ENCODE measurements at places on chromosomes 4 and X.

DNA sequence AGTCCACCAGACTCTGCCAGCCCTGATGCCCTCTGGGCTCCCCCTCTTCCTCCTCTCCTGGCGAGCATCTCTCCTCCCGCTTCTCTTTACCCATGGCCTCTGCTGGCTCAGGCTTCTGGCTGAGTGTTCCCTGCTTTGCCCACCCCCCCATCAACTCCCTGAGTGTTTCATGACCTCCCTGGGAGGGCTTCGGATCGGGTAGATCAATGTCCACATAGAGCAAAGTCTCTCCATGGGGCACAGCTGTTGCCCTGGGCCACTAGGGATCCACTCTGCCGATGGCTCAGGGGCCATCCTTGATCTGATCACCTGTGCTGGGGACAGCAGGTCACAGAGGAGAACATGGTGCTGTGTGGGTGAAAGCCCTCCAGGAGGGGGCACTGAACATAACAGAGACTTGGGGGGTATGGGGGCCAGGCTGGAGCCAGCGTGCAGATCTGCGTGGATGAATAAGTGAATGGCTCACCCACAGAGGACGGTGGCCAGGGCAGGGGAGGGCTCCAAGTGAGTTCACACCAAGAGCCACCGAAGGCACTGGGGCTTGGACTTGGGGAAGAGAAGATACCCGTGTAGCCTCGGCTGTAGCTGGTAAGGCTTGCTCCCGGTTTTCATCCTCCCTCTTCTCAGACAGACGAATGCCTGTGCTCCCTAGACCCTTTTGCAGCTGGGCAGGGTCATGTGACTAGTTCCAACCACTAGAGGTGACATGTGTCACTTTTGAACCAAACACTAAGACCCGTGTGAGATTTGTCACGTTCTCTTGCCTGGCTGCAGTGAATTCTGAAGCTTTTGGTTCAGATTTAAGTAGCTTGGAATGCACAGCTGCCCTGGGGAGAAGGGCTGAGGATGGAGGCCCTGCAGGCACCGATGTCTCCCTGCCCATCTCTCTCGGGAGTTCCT is 23.2 kb upstream of the AFAP1 start:
- no peak for DNase-seq

- no peak for DNase-seq
These were observed 74.9 kb downstream of the KDR start for GRCh38 chr4:55050418-55050950.

DNA sequence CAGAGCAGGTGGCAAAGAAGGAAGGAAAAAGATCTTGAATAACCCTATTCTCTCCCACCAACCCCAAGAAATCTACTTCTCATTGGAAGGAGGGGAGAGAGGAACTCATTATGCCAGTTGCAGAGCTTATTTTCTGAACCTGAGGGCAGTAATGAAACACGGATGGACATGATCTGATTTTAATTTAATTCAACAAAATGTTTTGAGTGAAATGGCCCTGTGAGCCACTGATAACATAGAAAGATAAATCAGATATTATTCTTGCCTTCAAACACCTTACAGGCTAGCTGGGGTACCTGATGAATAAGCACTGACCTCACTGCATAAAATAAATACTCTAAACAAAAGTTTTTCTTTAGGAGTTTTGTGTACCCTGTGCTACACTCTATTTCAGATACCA is 30.3 kb downstream of the DAPP1 start:
- no peak for DNase-seq

DNA sequence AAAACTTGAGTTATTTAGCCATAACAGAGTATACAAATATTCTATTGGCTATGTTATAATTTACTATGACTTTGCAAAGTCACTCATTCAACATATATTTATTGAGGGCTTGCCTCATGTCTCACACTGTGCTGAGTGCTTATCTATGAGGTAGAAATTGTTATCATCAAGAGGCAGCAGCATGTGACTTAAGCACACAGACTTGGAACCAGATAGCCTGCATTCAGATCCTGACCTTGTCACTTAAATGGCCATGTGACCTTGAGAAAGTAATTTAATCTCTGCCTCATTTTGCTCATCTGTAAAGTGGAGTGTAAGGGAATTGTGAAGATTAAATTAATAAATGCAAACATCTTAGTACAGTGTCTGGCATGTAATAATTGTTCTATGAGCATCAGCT is 10.1 kb upstream of the EXOSC9 start:
- DNase-seq, result no peak

DNA sequence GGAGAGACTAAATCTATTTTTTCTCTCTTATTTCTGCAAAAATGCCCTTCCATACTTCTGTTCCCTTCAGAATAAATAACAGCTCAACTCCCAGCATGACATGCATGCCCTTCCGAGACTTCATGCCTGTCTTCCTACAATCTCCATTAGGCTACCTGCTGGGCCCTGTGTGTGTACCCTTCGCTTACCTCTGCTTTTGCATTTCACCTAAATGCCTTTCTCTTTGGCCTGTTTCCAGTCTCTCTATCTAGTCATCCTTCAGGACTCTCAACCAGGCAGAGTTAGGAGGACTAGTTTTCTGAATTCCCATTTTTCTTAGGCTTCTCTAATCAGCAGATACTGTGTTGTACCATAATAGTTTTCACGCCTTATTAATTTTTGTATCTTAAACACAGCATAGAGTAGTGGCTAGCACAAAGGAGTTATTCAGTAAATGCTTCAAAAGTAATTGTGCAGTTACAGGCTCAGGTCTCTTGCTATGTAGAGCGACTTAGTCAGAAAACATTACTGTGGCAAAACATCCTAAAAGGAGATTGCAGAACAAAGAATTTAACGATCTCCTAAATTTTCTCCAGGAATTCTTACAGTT is 20.5 kb downstream of the SEPTIN11 start:
- DNase-seq, result no peak

Measured in NB4 (cell line).